ENCODE measurements at places on chromosomes 2 and 18. TPM values are rescaled to one million over a fixed set of nuclear protein-coding genes. Genes with fewer than 3 reads are reported as not detected.

GAL3ST2 gene
- 0.71 TPM for total RNA-seq

TXNDC2 gene
- total RNA-seq, result not detected

CROCC2 gene
- total RNA-seq, result 0.16 TPM

ASNSD1 gene
- total RNA-seq, result 103 TPM

ACP1 gene
- 143 TPM for total RNA-seq

C2orf81 gene
- total RNA-seq, result 3.1 TPM

PSMA8 gene
- not detected for total RNA-seq

SP5 gene
- total RNA-seq, result 0.77 TPM

ABCG5 gene
- total RNA-seq, result 0.27 TPM

BMP10 gene
- not detected for total RNA-seq

NRP2 gene
- 53.5 TPM for total RNA-seq

TCF4 gene
- 441 TPM for total RNA-seq

MYO5B gene
- 56.7 TPM for total RNA-seq

TIGD1 gene
- 9.6 TPM for total RNA-seq

RAX gene
- 111 TPM for total RNA-seq

COBLL1 gene
- 92.7 TPM for total RNA-seq

FZD7 gene
- 31.8 TPM for total RNA-seq

UGT1A6 gene
- 0.55 TPM for total RNA-seq

MAP3K19 gene
- 0.11 TPM for total RNA-seq

GALR1 gene
- 0.16 TPM for total RNA-seq

GRB14 gene
- 7.8 TPM for total RNA-seq

PTPRN gene
- 22.0 TPM for total RNA-seq

ACTR1B gene
- total RNA-seq, result 49.9 TPM

ELOA2 gene
- not detected for total RNA-seq

RAB27B gene
- 8.7 TPM for total RNA-seq

ZNF521 gene
- total RNA-seq, result 99.6 TPM

ALPI gene
- total RNA-seq, result not detected

IL1B gene
- total RNA-seq, result 1.6 TPM

RGPD4 gene
- 2.2 TPM for total RNA-seq

GPR39 gene
- 1.1 TPM for total RNA-seq

GBX2 gene
- total RNA-seq, result 0.49 TPM

LYPD1 gene
- total RNA-seq, result 15.8 TPM

ABCG8 gene
- 0.27 TPM for total RNA-seq

IL18RAP gene
- total RNA-seq, result 0.33 TPM

ABCB11 gene
- 0.38 TPM for total RNA-seq

SCYGR4 gene
- total RNA-seq, result not detected

RPIA gene
- total RNA-seq, result 17.0 TPM

PKP4 gene
- total RNA-seq, result 118 TPM

COPS7B gene
- 37.9 TPM for total RNA-seq

CCDC121 gene
- total RNA-seq, result 12.6 TPM

TUBB8B gene
- not detected for total RNA-seq

SUCLG1 gene
- total RNA-seq, result 53.5 TPM

LAMA1 gene
- 34.4 TPM for total RNA-seq

RAMP1 gene
- total RNA-seq, result 6.9 TPM

ARHGAP15 gene
- total RNA-seq, result 20.8 TPM

POTEI gene
- total RNA-seq, result 0.22 TPM

IL1R2 gene
- total RNA-seq, result 1.0 TPM

CD302 gene
- 28.5 TPM for total RNA-seq

ACKR3 gene
- 26.8 TPM for total RNA-seq

CXCR1 gene
- 0.33 TPM for total RNA-seq

DSC3 gene
- 18.1 TPM for total RNA-seq

PRKCE gene
- 18.9 TPM for total RNA-seq

NLRC4 gene
- total RNA-seq, result 0.11 TPM

SLC9A2 gene
- 0.49 TPM for total RNA-seq

FRZB gene
- 66.1 TPM for total RNA-seq

CD8A gene
- 0.27 TPM for total RNA-seq

PSD4 gene
- total RNA-seq, result 20.5 TPM
